ENCODE measurements at places on chromosomes 1 and 21.

DNA sequence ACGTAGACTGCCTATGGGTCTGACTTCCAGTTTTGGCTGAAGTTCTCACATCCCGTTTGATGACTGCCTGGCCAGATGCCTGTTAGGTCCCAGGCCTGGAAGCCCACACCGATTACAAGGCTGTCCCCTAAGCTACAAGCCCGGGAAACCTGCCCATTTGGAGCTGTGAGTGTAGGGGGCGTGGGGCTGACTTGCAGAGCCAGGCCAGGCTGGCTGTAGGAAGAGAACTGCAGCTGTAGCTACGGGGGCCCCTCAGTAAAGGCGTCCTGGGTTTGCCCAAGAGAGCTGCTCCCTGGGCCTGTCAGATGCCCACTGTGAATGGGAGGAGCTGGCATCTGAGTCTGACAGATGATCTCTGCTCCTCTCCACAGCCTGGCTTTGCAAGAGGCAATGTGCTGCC lies 199.7 kb downstream of the CAMTA1 start:
- DNase-seq: no peak

DNA sequence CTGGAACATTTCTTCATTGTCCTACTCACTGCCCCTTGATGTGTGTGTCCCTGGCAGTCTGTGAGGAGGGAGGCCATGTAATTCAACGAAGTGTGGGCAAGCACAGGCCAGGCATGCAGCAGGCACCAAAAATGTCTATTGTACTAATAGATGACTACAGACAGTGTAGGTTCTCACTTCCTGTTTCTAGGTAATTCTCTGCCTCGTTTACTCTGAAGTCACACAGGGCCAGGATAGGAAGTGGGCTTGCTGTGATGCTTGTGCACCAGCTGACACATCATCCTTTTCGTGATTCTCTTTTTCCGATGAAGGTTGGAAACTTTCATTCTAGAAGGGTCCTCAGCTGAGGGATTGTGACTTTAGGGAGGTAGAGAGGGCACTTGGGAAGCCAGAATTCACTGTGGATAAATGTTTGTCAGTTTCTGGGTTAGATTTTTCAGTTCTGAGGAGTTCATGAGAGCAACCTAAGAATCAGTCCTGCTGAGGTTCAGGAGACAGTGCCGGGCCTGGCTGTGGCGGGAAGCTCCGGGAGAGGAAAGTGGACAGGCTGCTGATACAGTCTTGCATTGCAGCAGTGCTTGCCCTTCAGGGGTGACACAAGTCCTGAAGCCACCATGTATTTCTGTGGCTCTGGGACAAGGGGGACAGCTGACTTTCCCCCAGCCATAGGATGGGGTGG lies 4.3 kb upstream of the CSF1 start:
- DNase-seq: peak; percentile 69

GRCh38 chr1:165487921-165488320 lies 43.0 kb upstream of the RXRG start:
- no peak for DNase-seq

- no peak for DNase-seq
Observed at GRCh38 chr21:43842742-43843141, 22.3 kb upstream of the AGPAT3 start.

- DNase-seq: no peak
Observed at GRCh38 chr1:183061194-183061593, 38.0 kb downstream of the LAMC1 start.

DNA sequence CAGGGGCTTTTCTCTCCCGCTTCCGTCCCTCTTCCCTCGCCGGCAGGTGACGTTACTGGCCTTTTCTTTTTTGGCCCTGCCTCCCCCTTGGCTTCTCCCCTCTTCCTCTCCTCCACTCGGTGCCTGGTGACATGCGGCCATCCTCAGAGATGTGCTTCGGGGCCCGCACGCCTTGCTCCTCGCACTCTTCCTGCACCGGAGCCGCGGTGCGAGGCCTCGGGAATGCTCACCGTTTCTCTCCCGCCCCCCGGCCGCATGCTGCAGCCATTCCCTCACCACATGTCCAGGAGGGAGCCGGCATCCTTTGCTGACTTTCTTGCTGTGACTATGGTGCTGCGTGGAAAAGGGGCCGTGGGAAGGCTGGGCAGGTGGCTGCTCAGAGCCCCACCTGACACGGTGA lies 39.3 kb downstream of the PDE9A start:
- DNase-seq: no peak

DNA sequence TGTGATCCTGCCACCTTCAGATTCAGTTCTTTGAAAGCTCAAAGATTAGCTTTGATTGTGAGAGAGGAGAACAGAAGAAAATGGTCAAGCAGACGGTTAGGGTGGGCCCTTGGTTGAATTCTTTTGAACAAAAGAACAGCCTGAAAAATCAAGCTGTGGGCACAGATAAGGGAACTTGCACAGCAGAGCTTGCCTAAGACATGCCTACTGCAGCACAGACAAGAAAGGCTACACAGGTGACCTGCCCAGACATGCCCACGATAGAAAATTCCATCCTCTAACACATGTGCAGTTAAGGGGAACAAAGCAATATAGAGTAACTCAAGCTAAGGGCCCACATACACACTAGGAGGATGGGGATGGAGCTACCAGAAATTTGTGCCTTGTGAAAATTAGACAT lies 512.5 kb upstream of the LRRC7 start:
- DNase-seq: no peak

GRCh38 chr1:226248796-226249195 lies 25.3 kb downstream of the MIXL1 start:
- DNase-seq: no peak

DNA sequence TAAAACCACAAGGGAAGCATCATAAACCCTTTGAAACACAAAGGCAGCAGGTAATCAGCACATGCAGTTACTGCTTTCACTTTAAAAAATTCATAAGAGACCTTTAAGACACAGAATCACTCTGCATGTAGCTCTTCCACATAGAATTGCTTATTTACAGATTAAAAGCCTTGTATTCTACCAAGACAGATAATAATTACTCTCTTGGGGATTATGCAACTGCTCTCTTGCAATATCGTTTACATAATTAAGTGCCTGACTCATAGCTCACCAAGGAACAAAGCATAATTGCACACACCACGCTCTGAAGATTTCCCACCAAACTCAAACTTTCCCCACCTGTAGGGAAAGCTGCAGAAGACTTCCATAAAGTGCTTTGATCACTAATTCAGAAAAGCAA lies 87.9 kb downstream of the VAV3 start:
- DNase-seq: no peak

- DNase-seq: peak; percentile 20
Observed at GRCh38 chr1:223231011-223231572, 88.0 kb upstream of the TLR5 start.

DNA sequence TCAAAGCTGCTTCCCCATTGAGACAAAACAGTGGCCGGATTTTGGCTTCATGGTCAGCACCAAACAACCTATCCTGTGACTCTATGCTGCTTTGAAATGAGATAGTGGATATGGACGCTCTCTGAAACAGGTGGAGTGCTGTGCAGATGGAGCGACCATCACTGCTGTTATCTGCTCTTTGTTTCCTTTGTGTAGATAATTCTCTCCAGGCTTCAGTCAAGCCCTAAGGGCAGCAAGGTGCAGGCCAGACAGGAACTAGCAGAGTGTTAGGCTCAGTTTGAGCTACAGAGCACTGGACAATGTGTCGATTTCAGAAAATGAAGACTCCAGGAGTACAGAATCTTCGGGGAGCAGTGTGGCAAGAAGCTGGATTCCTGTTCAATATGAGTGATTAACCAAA lies 4.8 kb upstream of the IRF6 start:
- DNase-seq: no peak

GRCh38 chr1:152777510-152778137 lies 2.7 kb downstream of the LCE1F start:
- no peak for DNase-seq

GRCh38 chr1:54112705-54113368 lies 40.0 kb downstream of the CDCP2 start:
- DNase-seq: no peak

- DNase-seq: peak; percentile 60
Observed at GRCh38 chr1:154608397-154609270, 648 bp upstream of the ADAR start.

DNA sequence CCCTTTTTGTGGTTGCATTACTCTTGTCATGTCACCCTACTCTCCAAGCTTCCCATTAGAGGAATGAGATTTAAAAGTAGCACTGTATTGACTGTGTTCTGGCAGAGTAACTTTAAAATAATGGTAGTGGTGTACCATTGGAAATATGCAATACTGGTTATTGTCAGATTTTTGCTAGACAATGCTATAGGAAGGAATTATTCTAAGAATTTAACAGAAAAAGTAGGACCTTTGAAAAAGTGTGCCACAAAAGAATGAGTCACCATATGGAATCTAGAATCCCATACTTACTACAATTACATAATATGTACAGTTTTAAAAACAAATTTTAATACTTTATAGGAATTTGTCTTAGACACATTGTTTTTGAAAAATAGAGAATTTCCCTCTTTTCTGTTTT lies 13.8 kb downstream of the MIER1 start:
- no peak for DNase-seq

GRCh38 chr1:53634571-53634979 lies 104.4 kb downstream of the GLIS1 start:
- DNase-seq: peak; percentile 2

DNA sequence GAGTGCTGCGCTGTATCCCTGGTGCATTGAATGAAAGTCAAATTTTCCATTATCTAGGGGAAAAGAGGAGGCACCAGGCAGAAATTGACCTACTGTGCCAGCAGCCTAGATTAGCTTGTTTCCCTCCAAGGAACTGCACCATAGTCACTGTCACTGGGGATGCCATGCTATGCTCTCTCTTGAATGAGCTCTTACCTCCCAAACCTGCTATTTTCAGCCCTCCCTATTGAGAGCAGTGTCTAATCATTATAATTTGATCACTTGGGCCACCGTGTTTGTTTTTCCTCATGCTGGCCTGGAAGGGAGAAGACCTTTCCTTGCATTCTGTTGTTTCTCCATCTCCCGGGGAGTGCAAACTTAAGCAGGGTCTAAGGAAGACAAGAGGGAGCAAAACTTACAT lies 492.9 kb downstream of the SIPA1L2 start:
- no peak for DNase-seq

- no peak for DNase-seq
Observed at GRCh38 chr1:94382201-94382600, 36.0 kb upstream of the ABCD3 start.

DNA sequence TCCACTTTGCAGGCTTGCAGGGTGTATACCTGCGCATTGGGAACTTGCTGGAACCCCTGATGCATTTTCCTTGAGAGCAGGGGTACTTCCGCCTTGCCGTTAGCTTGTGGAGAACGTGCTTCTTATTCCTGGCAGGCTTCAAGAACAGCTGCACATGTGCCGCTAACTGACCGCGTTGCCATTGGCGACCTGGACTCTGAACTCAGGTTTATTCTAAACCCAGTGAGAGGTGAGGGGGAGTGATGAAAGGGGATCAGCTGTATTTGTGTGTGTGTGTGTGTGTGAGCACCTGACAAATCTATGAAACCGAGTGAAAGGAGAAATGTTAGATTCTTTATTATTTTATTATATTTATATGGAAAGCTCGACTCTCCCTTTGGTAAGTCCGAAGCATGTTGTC lies 128.6 kb downstream of the HUNK start:
- DNase-seq: no peak

DNA sequence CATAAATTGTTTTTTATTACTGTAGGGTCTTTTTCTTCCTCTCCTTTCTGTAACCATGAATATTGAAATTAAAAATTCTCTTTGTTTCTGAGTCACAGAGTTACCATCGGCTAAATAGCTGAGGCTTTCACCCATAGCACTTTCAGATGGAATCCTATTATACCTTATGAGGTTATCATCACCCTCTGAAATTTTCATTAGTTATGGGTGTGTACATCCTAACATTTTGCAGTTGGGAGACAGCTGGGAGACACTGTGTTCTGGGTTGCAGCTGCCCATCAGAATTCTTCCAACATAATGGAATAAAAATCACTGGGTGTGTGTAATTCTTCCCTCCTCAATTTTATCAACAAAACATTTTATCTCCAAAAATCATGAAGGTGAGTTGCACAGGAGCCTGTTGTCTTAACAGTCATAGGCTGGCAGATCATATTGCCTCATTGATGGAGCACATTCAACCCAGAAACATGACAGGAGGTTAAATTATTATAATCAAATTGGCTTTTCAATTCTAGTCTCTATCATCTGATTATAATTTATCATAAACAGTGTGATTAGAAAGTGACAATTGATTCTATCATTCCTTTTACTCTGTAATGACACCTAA lies 17.4 kb downstream of the CYYR1 start:
- DNase-seq: no peak

GRCh38 chr1:106912131-106912530 lies 144.3 kb upstream of the PRMT6 start:
- DNase-seq: no peak

- DNase-seq: no peak
Observed at GRCh38 chr1:111535256-111536191, 32.1 kb upstream of the ADORA3 start.

DNA sequence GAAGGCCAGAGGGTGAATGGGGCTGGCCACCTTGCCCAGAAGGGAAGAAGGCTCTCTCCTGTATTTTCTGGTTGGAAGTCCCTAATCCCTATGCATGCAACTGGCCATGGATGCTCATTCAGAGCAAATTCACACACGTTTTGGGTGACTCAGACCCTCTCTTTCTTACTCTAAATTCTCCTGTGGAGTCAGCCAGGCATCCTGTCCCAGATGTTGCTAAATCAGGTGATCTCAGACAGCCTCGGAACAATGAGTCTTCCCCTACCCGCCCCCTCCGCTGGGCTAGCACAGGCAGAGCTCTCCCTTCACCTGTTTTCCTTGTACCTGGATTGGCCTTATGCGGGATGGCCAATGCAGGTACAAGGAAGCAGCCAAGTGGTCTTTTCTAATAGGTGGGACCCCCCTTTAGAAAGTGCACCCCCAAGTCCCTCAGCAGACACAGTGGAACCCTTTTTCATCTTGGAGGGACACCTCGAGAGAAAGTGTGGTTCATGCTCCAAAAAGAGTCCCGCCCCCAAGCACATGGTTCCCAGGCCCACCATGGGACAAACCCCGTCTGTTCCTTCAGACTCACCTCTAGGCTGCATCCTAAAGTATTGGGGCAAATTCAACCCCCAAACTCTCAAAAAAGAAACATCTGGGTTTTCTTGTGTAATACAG lies 8.6 kb downstream of the S100A6 start:
- DNase-seq: no peak

- peak; percentile 58 for DNase-seq
Observed at GRCh38 chr1:231626951-231627614, 493 bp downstream of the DISC1 start.

GRCh38 chr1:228209657-228210056 lies 1.8 kb downstream of the OBSCN start:
- DNase-seq: no peak

- DNase-seq: no peak
Observed at GRCh38 chr1:25809283-25809926, 9.4 kb downstream of the SELENON start.

DNA sequence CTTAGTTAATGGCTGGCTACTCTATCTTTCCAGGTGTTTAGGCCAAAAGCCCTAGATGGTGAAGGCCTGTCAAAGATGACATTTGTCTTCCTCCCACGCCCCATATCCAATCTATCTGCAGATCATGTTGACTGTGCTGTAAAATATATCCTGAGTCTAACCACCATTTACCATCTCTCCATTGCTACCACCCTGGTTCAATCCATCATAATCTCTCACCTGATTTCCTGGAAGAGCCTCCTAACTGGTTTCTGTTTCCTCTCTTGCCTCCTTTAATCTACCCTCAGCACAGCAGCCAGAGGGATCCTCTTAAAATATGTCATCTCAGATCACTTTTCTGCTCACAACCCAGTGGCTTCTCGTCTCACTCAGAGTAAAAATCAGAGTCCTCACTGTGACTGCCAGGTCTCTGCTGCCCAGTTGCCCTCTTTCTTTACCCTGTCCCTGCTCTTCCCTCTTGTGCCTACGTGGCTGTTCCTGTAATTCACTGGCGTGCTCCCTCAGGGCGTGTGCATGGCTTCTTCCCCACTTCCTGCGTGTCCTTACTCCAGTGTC lies 17.8 kb downstream of the TMEM50A start:
- DNase-seq: no peak

Data from stimulated activated CD8-positive, alpha-beta memory T cell treated with anti-CD3 and anti-CD28 coated beads, Interleukin-4, amount 100 ng/mL, for 48 hours (primary cell).